ENCODE measurements at places on chromosomes 4 and X.

DNA sequence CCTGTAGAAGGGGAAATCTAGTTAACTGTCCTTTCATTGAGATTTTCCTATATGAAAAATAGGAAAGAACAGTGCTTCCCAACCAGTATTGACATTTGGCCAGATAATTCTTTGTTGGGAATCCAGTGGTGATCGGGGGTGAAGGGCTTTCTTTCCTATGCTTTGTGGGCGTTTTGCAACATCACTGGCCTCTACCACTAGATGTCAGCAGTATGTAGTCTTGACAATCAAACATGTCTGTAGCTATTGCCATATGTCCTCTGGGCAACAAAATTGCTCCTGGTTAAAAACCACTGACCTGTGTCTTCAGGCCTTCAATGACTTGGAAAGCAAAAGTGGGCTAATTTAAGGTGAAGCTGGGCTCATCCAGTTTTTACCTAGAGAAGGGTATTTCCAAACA lies 658.5 kb downstream of the DACH2 start:
- DNase-seq, result peak; percentile 21

- DNase-seq, result no peak
Observed at GRCh38 chrX:15471028-15471427, 22.1 kb downstream of the PIR start.

GRCh38 chr4:26455571-26455970 lies 34.7 kb downstream of the CCKAR start:
- DNase-seq, result no peak

DNA sequence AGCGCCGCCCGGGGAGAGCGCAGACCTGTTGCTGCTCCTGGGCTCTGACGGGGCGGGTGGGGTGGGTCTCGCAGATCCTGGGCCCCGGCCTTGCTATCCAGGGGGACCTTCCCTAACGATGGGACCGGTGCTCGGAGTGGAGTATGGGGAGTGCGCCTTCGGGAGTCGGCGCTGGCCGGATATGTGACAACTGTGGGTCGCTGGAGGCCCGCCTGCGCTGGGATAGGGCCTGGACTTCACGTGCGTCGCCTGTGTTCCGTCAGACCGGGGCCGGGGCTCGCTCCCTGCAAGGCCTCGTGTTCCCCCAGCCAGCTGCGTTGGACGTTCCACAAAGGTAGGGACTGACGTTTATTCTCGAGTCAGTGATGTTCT lies 1.3 kb downstream of the TBL1X start:
- no peak for DNase-seq

- DNase-seq, result no peak
Observed at GRCh38 chr4:145497199-145498149, 15.8 kb downstream of the SMAD1 start.
